Lung microvascular endothelial cell (primary cell): ENCODE measurements at places on chromosomes 5 and 9. TPM values are rescaled to one million over a fixed set of nuclear protein-coding genes. Genes with fewer than 3 reads are reported as not detected.

OBP2B gene
- total RNA-seq = not detected in 2 replicates

PCDHA8 gene
- total RNA-seq = under 0.01 TPM in 1 of 2 replicates, not detected in the other

CCDC183 gene
- 0.22 and 1.4 TPM in 2 replicates for total RNA-seq

FSTL4 gene
- total RNA-seq = 0.20 and 0.22 TPM in 2 replicates

SOHLH1 gene
- not detected in 2 replicates for total RNA-seq

DHX29 gene
- 15.5 and 16.5 TPM in 2 replicates for total RNA-seq

INSL6 gene
- total RNA-seq = not detected in 2 replicates

FAM78A gene
- 3.3 and 3.8 TPM in 2 replicates for total RNA-seq

PPIC gene
- 34.9 and 59.9 TPM in 2 replicates for total RNA-seq
